Left colon (tissue), 2 donors: ENCODE measurements at places on chromosomes 16 and 17. TPM values are rescaled to one million over a fixed set of nuclear protein-coding genes. Genes with fewer than 3 reads are reported as not detected.

Gene IGFBP4
- total RNA-seq = 209 TPM

Gene RPRML
- total RNA-seq = not detected

Gene SKAP1
- 2.5 TPM for total RNA-seq

Gene CNTD1
- total RNA-seq = 2.4 TPM

Gene PDK2
- 71.4 TPM for total RNA-seq

Gene LDHD
- 89.2 TPM for total RNA-seq

Gene KIF19
- 3.5 TPM for total RNA-seq

Gene ST6GALNAC2
- 3.9 TPM for total RNA-seq

Gene DHRS7C
- total RNA-seq = 0.31 TPM

Gene GSG1L
- total RNA-seq = 0.17 TPM

Gene C1QTNF8
- total RNA-seq = not detected

Gene CDH8
- not detected for total RNA-seq

Gene EPX
- total RNA-seq = not detected

Gene KRT33B
- total RNA-seq = not detected

Gene KCNJ2
- total RNA-seq = 25.8 TPM

Gene PLD2
- total RNA-seq = 26.1 TPM

Gene GCGR
- 0.67 TPM for total RNA-seq

Gene SHISA6
- total RNA-seq = 0.70 TPM

Gene HS3ST3B1
- 0.73 TPM for total RNA-seq
